ENCODE measurements at places on chromosomes 7 and 10.

DNA sequence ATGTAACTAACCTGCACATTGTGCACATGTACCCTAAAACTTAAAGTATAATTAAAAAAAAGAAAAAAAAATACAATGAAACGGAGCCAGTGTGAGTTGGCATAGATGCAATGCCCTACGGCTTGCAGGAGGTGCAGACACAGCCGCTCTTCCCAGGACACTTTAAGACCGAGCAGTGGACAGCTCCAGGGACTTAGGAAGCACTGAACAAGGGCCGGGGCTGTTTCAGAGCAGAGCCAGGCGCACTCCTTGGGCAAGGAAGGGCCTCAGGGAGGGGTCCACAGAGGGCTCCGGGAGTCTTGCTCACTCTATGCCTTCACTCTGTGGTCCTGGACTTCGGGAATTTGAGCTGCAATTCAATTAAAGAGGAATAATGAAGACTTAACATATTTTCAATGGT, 355.3 kb downstream of the TCERG1L start:
- no peak for DNase-seq

DNA sequence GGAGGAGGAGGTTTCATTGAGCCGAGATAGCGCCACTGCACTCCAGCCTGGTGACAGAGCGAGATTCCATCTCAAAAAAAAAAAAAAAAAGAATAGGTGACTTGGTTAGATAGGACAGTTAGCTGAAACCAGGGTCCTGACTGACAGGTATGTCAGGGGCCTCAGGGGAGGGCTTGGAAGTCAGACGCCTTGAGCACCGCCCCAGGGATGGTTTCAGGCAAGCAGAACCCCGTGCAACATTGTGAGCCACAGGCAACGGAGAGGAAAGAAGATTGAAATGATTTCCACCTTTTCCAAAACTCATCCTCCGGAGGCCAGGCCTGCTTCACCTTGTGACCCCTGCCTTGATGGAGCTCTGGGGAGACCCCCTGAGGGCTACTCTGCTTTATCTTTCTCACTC, 8.6 kb downstream of the UCMA start:
- peak; percentile 28 for DNase-seq

DNA sequence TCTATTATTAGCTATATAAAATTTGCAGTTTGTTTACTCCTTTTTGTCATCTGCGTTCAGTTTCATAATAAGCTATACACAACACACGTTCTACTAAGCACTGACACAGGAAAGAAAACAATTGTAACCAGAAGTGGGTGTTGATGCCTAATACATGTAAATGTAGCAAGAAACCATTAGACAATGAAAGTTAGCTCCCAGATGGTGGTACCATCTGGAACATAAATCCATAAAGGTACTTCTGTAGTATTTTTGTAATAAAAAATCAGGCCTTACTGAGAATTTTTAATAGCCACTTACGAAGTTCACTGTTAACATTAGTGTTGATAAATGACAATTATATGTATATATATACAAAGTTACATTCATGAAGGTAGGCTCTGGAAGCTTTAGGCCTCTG, 194.7 kb downstream of the KCND2 start:
- DNase-seq, result no peak

- no peak for DNase-seq
Observed at GRCh38 chr7:3978839-3979238, 677.8 kb downstream of the SDK1 start.

DNA sequence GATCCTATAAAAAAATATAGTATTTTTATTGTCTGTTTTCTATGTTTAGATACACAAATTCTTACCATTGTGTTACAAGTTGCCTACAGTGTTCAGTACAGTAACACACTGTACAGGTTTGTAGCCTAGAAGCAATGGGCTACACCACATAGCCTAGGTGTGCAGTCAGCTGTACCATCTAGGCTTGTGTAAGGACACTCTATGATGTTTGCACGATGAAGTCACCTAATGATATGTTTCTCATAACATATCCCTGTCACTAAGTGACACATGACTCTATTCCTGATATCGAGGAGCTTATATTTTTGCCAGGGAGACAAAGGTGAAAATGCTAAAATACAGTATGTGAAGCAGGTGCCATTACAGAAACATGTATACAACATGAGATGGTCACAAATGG, 18.6 kb downstream of the ZNF25 start:
- no peak for DNase-seq

DNA sequence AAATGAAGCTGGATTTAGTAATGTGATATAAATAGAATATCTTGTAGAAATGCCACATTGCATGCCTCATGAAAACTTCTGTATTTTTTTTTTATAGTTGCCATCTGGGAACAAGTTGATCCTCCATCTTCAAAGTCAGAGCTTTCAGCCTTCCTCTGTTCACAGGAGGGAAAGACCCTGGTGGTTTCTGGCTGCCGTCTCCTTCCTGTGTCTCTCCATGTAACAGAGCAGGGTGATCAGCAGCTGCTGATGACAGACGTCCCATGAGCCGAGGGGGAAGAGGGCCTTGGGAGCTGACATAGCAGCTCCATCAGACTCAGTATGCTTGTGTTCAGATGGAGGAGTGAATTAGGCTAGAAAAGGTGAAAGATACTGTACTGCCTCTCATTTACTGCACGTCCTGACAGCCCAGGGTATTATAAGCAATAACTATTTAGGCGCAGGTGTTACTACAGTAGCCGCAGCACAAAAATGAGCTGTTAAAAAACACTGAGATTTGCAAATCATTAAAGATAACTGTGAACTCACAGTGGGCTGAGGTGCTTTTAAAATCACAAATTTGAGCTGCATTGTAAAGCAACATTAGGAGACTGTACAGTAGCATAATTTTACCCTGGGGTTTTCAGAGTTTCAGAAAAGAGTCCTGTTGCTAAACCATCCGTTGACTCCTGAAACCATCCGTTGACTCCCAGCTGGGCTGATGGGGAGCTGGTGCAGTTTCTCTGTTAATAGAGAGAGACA, 103.3 kb downstream of the CFAP58 start:
- no peak for DNase-seq

DNA sequence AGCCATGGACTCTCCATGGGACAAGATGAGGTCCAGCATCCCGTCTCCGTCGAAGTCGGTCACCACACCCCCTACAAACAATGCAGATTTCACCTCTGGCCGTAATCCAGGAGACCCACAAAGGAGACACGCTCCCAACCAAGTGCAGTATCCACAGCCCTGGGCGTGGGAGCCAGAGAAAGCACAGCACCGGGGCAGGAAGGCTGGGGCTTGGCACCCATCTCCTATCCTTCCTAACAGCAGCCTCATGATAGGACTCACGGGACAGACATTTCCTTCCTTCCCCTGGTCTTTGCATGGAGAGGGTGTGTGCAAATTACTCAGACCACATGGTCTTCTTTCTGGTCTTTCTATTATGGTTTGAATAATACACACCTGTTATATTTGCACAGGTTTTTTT, 46.3 kb downstream of the GOLGA7B start:
- peak; percentile 49 for DNase-seq

DNA sequence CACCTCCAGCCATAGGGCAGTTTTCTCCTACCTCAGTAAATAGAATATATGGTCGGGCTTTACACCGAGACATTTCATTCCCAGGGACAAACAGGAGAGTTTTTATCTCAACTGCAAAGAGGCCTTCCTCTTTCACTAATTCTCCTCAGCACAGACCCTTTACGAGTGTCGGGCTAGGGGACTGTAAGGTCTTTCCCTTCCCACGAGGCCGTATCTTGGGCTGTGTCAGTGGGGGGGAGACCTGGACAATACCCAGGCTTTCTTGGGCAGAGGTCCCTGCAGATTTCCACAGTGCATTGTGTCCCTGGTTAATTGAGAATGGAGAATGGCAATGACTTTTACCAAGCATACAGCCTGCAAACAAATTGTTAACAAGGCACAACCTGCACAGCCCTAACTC, 13.2 kb upstream of the ZNF488 start:
- DNase-seq, result no peak

GRCh38 chr10:108709927-108710722, 1213.2 kb downstream of the XPNPEP1 start:
- DNase-seq, result no peak

DNA sequence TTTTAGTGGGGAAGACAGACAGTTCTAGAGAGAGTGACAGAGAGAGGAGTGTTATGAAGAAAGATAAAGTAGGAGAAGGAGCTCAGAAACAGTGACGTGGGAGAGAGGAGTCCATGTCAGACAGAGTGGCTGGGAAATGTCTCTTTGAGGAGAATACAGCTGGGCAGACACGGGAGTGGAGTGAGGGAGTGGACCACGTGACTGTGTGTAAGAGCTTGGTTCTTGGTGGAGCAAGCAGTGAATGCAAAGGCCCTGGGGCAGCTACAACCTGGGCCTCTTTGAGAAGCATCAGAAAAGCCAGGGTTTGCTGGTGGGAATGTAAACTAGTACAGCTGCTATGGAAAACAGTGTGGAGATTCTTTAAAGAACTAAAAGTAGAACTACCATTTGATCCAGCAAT, 11.9 kb upstream of the PLEKHS1 start:
- DNase-seq, result no peak

DNA sequence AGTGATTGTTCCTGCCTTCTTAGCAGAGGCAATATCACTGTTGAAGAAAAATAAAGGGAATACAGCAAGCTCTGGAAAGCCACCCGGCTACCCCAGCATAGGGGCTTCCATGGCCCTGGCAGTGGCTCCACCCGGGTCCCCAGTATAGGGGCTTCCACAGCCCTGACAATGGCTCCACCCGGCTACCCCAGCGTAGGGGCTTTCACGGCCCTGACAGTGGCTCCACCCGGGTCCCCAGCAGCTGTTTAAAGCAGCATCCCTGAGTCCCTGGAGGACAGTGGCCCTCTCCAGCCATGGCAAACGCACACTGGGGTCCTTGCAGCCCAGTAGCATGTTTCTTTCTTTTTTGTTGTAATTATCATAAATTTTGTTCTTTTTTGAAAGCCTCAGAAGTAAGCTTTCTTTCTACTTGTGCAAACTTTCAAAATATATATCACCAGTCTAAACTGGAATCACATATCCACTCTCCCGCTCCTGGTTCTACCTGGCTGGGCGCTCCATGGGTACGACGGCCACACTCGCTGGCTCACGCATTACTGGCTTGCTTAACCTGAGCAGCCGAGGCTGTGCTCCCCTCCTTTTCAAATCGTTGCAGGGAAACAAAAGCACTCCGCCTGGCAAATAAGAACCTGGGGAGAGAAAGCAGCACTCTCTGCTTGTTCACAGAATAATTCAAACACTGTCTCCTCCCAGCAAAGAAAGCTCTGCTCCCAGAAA, 62.1 kb downstream of the TCERG1L start:
- DNase-seq, result peak; percentile 35

- no peak for DNase-seq
Observed at GRCh38 chr10:78953113-78953798, 115.5 kb upstream of the ZMIZ1 start.

DNA sequence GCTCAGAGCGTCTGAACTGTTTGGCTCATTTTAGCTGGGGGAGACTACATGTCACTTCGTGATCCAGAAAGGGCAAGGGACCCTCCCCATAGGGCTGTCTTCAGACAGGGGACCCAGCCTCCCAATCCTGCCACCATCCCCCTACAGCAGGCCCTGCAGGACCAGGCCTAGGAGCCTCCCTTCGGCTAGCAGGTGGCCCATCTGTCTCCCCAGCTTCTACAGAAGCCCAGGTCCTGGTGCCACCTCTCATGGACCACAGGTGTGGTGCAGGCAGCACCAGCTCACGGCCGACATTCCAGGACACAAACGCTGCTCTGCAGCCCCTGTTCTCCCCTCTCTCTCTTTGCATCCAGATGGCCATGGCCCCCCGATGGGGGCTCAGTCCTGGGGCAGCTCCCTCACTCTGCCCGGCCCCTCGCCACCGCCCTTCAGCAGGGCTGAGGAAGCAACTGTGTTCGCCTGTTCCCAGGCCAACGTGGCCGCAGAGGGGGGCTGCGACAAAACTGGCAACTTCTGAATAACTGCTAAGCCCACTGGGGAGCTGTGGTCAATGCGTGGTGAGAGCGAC, 10.3 kb downstream of the TECPR1 start:
- no peak for DNase-seq

GRCh38 chr10:77664008-77664407, 26.4 kb upstream of the KCNMA1 start:
- DNase-seq, result no peak

DNA sequence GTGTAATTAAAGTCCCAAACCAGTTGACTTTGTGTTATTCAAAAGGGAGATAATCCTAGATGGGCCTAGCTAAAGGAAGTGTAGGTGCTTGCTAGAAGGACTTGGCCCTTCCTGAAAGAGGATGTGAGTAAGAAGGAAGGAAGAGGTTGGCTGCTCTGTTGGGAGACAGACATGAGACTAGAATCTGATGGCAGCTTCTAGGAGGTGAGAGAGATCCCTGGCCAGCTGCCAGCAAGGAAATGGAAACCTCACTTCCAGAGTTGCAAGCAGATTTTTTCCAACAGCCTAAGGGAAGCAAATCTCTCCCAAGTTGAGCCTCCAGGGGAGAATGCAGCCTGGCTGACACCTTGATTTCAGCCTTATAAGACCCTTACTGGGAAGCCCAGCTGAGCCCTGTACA, 368.4 kb upstream of the ZMIZ1 start:
- DNase-seq, result no peak

- peak; percentile 91 for DNase-seq
Observed at GRCh38 chr7:43648473-43649406, 65.8 kb downstream of the STK17A start.
